Glutamatergic neuron (in vitro differentiated cells): ENCODE measurements at places on chromosomes 16 and 17. TPM values are rescaled to one million over a fixed set of nuclear protein-coding genes. Genes with fewer than 3 reads are reported as not detected.

Gene SPPL2C
- not detected for total RNA-seq

Gene MAP2K6
- total RNA-seq, result 28.3 TPM

- peak overlapping the region; percentile 38 for H3K4me3 ChIP-seq
- peak; percentile 84 for DNase-seq
- H3K27ac ChIP-seq, result peak overlapping the region; percentile 17
Measured at GRCh38 chr17:43530288-43531081, 15.7 kb downstream of the ETV4 start.

DNA sequence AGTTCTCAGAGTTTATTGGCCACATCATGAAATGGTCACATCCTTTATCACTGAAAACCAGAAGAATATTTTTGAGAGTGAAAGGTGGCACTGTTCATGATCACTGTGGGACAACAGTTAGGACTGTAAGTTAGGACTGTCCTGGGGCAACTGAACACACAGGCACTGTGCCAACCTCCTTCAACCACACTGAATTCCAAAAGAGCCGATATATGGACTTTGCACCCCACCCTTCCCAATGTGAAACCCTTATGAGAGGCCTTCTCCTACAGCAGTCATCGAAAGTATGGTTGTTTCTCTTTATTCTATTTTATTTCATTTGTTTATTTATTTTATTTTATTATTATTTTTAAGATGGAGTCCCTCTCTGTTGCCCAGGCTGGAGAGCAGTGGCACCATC, 353.5 kb downstream of the TOX3 start:
- peaks cover 9% of the 10 kb centered on the region for H3K4me1 ChIP-seq
- H3K27ac ChIP-seq, result no peak overlapping the region
- no peak for DNase-seq
- H3K4me3 ChIP-seq, result no peak overlapping the region
- no peaks in the 10 kb centered on the region for H3K36me3 ChIP-seq
- no peaks in the 10 kb centered on the region for H3K27me3 ChIP-seq

- no peak overlapping the region for H3K4me3 ChIP-seq
- no peak overlapping the region for H3K27ac ChIP-seq
- peaks cover 4% of the 10 kb centered on the region for H3K27me3 ChIP-seq
- DNase-seq, result no peak
Measured at GRCh38 chr17:83009414-83010205, 69.8 kb upstream of the METRNL start.

- H3K4me3 ChIP-seq, result no peak overlapping the region
- no peak for DNase-seq
- peaks cover 3% of the 10 kb centered on the region for H3K27me3 ChIP-seq
- no peaks in the 10 kb centered on the region for H3K36me3 ChIP-seq
- H3K27ac ChIP-seq, result no peak overlapping the region
- H3K4me1 ChIP-seq, result no peaks in the 10 kb centered on the region
Measured at GRCh38 chr16:86862595-86863280, 284.4 kb downstream of the FOXL1 start.

Gene TBC1D3E
- total RNA-seq, result not detected

Gene FNDC8
- total RNA-seq, result not detected

GRCh38 chr17:8572764-8573163, 57.8 kb downstream of the MYH10 start:
- no peak overlapping the region for H3K4me3 ChIP-seq
- no peak overlapping the region for H3K27ac ChIP-seq
- no peaks in the 10 kb centered on the region for H3K36me3 ChIP-seq
- no peak for DNase-seq
- no peaks in the 10 kb centered on the region for H3K4me1 ChIP-seq

Gene PRRT2
- total RNA-seq, result 91.0 TPM

DNA sequence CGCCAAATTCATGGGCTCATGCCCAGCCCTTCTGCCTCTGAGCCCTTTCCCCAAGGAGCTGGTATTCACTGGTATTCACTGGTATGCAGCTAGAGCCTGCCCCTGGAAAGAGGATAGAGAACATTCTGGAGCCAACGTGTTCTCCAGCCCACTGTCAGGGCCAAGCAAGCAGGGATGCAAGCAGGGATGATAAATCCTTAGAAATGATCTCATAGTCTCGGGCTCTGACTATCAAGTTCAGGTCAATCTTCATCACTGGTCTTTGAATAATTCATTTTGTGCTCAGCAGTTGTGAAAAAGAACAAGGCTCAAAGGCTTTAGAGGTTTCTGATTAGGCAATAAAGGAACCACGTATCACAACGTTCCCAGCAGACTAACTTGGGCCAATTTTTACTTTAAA, 57.3 kb downstream of the CACNG5 start:
- H3K27ac ChIP-seq, result no peak overlapping the region
- no peaks in the 10 kb centered on the region for H3K4me1 ChIP-seq
- H3K36me3 ChIP-seq, result peaks cover 28% of the 10 kb centered on the region
- H3K4me3 ChIP-seq, result no peak overlapping the region

DNA sequence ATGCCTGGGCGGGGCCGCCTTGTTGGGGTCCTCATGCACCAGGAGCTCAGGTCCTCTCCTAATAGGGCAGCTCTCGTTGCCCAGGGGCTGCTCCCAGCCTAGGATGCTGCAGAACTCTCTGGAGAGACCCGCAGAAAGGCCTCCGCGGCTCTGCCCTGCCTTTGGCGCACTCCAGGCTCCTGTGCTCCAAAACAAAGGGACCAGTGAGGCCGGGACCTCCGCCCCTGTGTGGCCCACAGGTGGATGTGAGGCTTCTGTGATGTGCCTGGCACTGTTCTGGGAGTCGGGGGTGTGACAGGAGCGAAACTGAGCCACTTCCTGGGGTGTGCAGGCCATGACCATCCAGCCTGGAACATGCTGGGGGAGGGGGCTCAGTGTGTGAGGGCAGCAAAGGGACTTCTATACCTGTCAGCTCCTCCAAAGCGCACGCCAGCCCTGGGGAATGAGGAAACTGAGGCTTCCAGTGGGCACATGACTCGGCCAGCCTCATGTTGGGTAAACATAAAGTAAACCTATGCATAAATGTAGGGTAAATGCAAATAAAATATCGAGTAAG, 153.2 kb downstream of the IRF8 start:
- DNase-seq, result no peak
- no peaks in the 10 kb centered on the region for H3K36me3 ChIP-seq
- H3K4me3 ChIP-seq, result no peak overlapping the region
- no peaks in the 10 kb centered on the region for H3K27me3 ChIP-seq
- H3K27ac ChIP-seq, result no peak overlapping the region

- peaks cover 2% of the 10 kb centered on the region for H3K27me3 ChIP-seq
- H3K27ac ChIP-seq, result no peak overlapping the region
- H3K4me1 ChIP-seq, result peaks cover 11% of the 10 kb centered on the region
- no peak overlapping the region for H3K4me3 ChIP-seq
- no peaks in the 10 kb centered on the region for H3K36me3 ChIP-seq
Measured at GRCh38 chr16:27330542-27330941, 16.8 kb downstream of the IL4R start.

DNA sequence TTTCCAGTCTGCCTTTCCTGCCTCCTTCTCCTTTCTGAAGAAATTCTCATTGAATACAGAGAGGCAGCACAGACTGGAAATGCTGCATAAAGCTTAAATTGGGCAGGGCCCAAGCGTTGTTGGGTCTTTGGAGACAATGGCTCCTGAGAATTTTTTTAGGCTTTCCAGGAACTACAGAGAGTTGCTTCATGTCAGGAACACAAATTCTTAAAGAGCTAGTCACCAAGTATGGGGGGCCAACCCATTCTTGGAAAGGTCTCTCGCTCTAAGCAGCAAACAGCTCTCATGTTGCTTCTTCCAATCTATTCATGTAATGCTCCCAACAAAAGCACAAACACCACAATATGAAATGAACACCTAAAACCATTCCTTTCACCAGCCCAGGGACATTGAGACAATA, 6.9 kb downstream of the HNF1B start:
- DNase-seq, result no peak
- H3K27me3 ChIP-seq, result peaks cover 25% of the 10 kb centered on the region
- H3K4me3 ChIP-seq, result no peak overlapping the region
- no peaks in the 10 kb centered on the region for H3K4me1 ChIP-seq

DNA sequence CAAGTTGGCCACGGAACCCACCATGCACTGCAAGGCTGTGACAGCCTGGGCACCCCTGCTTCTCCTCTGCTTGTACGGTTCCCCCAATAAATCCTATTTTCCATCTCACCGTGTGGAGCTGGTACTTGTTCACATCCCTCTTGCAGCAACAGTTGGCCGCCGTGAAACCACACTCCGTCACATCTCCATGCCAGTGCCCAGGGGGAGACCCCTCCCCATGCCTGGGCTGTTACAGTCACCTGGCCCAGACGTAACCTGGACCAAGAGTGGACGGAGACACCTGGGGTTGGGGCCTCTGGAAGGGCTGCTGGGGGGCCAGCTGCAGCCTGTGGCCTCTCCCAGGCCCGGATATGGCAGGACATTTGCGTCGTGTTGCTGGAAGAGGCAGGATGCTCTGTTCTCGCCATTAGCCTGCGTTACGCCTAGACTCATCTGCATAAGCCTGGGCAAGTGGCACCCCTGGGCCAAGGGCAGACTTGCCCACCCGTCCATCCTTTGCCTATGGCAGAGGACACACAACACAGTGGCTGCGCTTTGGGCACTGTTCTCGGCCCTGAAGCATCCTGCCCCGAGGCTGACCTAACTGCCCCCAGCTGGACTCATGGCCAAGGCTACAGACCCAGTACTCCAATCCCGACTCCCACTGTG, 14.2 kb upstream of the KREMEN2 start:
- no peak overlapping the region for H3K4me3 ChIP-seq
- peaks cover 11% of the 10 kb centered on the region for H3K27me3 ChIP-seq
- peaks cover 8% of the 10 kb centered on the region for H3K36me3 ChIP-seq
- H3K27ac ChIP-seq, result no peak overlapping the region

- H3K4me3 ChIP-seq, result no peak overlapping the region
- no peak for DNase-seq
- no peaks in the 10 kb centered on the region for H3K27me3 ChIP-seq
- H3K27ac ChIP-seq, result no peak overlapping the region
Measured at GRCh38 chr17:82553210-82553930, 33.8 kb downstream of the FOXK2 start.

- no peaks in the 10 kb centered on the region for H3K36me3 ChIP-seq
- H3K4me3 ChIP-seq, result no peak overlapping the region
- no peak for DNase-seq
- no peak overlapping the region for H3K27ac ChIP-seq
- H3K4me1 ChIP-seq, result peaks cover 9% of the 10 kb centered on the region
Measured at GRCh38 chr16:50313596-50314478, 47.5 kb downstream of the ADCY7 start.

DNA sequence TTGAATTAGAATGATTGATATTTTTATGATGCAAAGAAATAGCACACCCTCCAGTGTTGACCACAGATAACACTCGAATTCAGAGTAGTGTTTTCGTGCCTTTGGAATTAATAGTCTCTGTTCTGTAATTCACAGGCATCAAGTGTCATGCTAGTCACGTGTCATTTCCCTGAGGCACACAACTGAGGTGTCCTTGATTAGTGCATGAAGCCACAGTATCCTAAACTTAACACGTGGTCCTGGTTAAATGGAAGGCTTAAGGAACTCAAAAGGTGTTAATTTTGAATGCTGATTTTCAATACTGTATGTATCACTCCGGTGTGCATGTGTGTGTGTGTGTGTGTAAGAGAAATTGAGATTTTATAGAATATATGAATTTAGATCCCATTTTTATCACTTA, 625.6 kb downstream of the TMEM114 start:
- H3K36me3 ChIP-seq, result peaks cover 5% of the 10 kb centered on the region
- no peak overlapping the region for H3K4me3 ChIP-seq
- H3K27me3 ChIP-seq, result no peaks in the 10 kb centered on the region
- H3K27ac ChIP-seq, result no peak overlapping the region
- H3K4me1 ChIP-seq, result peaks cover 5% of the 10 kb centered on the region
- no peak for DNase-seq

Gene WIPI1
- 252 TPM for total RNA-seq

DNA sequence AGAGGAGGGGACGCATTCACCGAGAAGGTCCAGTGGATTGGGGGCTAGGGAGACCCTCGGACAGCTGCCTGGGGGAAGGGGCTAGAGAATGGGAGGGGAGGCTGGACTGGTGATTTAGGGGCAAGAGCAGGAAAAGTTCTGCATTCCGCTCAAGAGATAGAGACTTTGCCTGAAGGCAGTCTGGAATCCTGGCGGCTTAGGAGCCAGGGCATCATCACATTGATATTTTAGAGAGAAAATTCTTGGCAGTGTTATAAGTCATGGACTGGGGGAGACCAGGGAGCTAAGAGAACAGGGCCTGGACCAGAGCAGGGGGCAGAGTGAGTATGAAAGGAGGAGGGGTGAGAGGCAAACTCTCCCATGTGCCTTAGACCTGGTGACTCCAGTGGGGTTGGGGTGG, 35.8 kb downstream of the MSI2 start:
- peaks cover 7% of the 10 kb centered on the region for H3K27me3 ChIP-seq
- peaks cover 56% of the 10 kb centered on the region for H3K4me1 ChIP-seq
- DNase-seq, result no peak
- no peak overlapping the region for H3K27ac ChIP-seq
- no peak overlapping the region for H3K4me3 ChIP-seq

Gene CHST4
- not detected for total RNA-seq

- no peaks in the 10 kb centered on the region for H3K36me3 ChIP-seq
- H3K27me3 ChIP-seq, result peaks cover 12% of the 10 kb centered on the region
- H3K27ac ChIP-seq, result no peak within 1 kb of the TSS
- H3K4me1 ChIP-seq, result peaks cover 6% of the 10 kb centered on the region
Measured at GRCh38 chr16:62036101-62036801, at the start of gene CDH8. Gene CDH8, minus strand, starts transcription at chr16:62036438. Its CDS starts 15,035 bp downstream, at chr16:62021403.

DNA sequence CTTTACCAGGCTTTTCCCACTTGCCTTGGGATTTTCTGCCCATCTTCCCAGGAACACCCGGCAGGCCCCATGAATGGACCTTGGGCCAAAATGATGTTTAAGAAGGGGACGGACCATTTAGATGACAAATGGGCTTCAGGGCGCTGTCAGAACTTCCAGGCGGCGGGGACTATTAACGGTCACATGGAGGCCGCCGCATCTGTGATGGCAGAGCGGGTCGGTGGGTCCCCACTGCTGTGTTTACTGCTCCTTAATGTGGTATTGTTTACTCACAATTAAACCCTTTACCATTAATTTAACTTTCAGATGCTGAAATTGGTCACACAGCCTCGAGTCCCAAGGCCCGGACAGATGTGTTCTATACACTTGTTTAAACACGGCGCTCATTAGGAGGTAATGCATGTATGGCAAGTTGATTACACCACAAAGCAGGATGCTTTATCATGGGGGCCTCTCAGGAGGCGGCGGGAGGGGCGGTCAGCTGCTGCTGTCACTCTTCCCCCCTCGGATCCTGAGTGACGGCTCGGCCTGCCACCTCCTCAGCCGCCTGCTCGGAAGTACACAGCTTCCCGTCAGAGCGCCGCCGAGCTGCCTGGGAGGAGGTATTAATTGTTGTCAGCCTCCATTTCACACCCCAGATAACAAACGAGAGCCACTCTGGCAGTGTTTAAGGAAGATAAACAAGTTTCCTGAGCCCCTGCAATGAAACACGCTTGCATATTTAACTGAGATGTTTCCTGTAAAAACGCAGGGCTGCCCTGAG, 83.9 kb upstream of the IRX3 start:
- DNase-seq, result no peak
- H3K4me3 ChIP-seq, result no peak overlapping the region
- H3K4me1 ChIP-seq, result peaks cover 3% of the 10 kb centered on the region
- peaks cover 2% of the 10 kb centered on the region for H3K27me3 ChIP-seq
- H3K27ac ChIP-seq, result no peak overlapping the region
- no peaks in the 10 kb centered on the region for H3K36me3 ChIP-seq
